Melanocyte of skin (primary cell): ENCODE measurements at places on chromosomes 6 and 20. TPM values are rescaled to one million over a fixed set of nuclear protein-coding genes. Genes with fewer than 3 reads are reported as not detected.

CST5 gene
- not detected in 2 replicates for total RNA-seq

CFB gene
- total RNA-seq: 0.73 and 4.1 TPM in 2 replicates

SLC22A2 gene
- not detected in 2 replicates for total RNA-seq

HCRTR2 gene
- total RNA-seq: not detected in 2 replicates

CST8 gene
- total RNA-seq: not detected in 2 replicates

PBOV1 gene
- total RNA-seq: not detected in 2 replicates

TMEM242 gene
- total RNA-seq: 4.7 and 6.2 TPM in 2 replicates

TSPO2 gene
- not detected in 2 replicates for total RNA-seq

LY6G6F gene
- total RNA-seq: not detected in 2 replicates

KCNK16 gene
- not detected in 2 replicates for total RNA-seq

SLC32A1 gene
- not detected in 2 replicates for total RNA-seq

SAMD3 gene
- total RNA-seq: not detected in 2 replicates

SEC63 gene
- total RNA-seq: 17.2 and 36.3 TPM in 2 replicates

RPP40 gene
- total RNA-seq: 14.0 and 14.8 TPM in 2 replicates

PSORS1C2 gene
- total RNA-seq: not detected in 2 replicates

BCAS1 gene
- total RNA-seq: under 0.01 TPM in 2 replicates

ANKEF1 gene
- 0.34 and 0.73 TPM in 2 replicates for total RNA-seq

DEFB123 gene
- not detected in 2 replicates for total RNA-seq

FRK gene
- total RNA-seq: 1.4 and 2.2 TPM in 2 replicates

OR12D3 gene
- total RNA-seq: not detected in 2 replicates

TCF15 gene
- not detected in 2 replicates for total RNA-seq

RSPO3 gene
- total RNA-seq: 0.67 TPM in 1 of 2 replicates, not detected in the other

OPRM1 gene
- total RNA-seq: not detected in 2 replicates

EFCAB8 gene
- 1.1 TPM in 1 of 2 replicates, not detected in the other for total RNA-seq

RIPOR3 gene
- total RNA-seq: not detected in 2 replicates

COL19A1 gene
- 14.3 and 18.3 TPM in 2 replicates for total RNA-seq

XKR7 gene
- not detected in 2 replicates for total RNA-seq

NR2E1 gene
- under 0.01 and 1.0 TPM in 2 replicates for total RNA-seq

EYA2 gene
- total RNA-seq: 0.15 TPM in 1 of 2 replicates, not detected in the other

E2F1 gene
- 9.8 and 11.4 TPM in 2 replicates for total RNA-seq

TGM3 gene
- total RNA-seq: not detected in 2 replicates

EMILIN3 gene
- total RNA-seq: under 0.01 and 0.15 TPM in 2 replicates

WDR27 gene
- 28.0 and 30.1 TPM in 2 replicates for total RNA-seq

SLC24A3 gene
- under 0.01 TPM in 1 of 2 replicates, not detected in the other for total RNA-seq

HLA-DRB5 gene
- 0.34 and 8.4 TPM in 2 replicates for total RNA-seq

DEFB113 gene
- total RNA-seq: not detected in 2 replicates

CRYBG1 gene
- 0.46 and 0.67 TPM in 2 replicates for total RNA-seq

PACRG gene
- total RNA-seq: not detected in 2 replicates

CCDC28A gene
- 8.6 and 9.5 TPM in 2 replicates for total RNA-seq

SDHAF4 gene
- total RNA-seq: 7.7 and 12.0 TPM in 2 replicates

PNLDC1 gene
- not detected in 2 replicates for total RNA-seq

HLA-DQB1 gene
- 3.3 TPM in 1 of 2 replicates, not detected in the other for total RNA-seq

PPP1R3G gene
- total RNA-seq: not detected in 2 replicates

NKX2-4 gene
- total RNA-seq: not detected in 2 replicates

RTN4IP1 gene
- total RNA-seq: 11.7 and 15.0 TPM in 2 replicates

B3GAT2 gene
- under 0.01 TPM in 1 of 2 replicates, not detected in the other for total RNA-seq

CCM2L gene
- not detected in 2 replicates for total RNA-seq

C20orf204 gene
- total RNA-seq: 0.93 and 1.00 TPM in 2 replicates
